ENCODE measurements at places on chromosomes 4 and X.

DNA sequence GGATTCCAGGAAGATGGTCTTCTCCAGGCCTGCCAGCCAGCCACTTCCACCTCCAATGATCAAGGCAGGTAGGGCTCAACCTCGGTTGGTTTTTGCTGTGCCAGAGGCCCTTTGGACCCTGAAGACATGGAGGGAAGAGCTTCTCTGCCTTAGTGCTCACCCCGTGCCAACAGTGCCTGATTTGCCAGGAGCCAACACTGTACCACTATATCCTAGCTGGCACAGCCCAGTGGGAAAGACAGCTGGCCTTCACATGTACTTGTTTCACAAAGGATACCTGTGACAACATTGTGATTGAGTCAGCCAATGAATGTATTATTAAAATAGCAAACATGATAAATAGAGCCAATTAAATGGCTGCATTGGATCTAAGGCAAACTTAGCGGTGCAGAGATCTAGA is 51.9 kb upstream of the PRPS1 start:
- DNase-seq: no peak

- DNase-seq: no peak
Measured at GRCh38 chrX:51931566-51932150, 38.2 kb downstream of the MAGED1 start.

DNA sequence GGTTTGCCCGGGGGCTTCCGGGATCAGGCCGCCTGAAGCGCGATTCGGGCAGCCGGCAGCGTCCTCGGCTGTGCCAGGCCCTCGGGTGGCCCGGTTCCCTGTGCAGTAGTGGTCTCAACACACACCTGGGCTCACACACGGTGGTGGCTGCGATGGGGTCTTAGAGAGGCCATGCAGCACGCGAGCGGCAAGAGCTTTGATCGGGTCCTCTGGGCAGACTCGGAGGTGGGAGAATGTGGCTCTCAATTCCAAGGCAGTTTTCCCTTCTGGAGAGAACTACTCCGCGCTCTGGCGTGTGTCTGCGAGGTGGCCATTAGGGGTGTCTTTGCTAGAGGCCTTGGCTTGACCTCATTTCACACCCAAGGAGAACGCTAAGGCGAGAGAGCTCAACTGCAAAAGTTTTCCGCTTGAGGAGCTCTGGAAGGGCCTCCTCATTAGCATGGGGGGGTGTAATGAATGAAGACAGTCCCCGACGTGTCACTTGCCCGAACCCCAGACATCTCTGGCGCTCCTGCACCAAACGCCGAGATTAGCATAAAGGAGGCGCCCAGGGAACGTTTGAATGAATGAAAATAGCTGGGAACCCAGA is 771 bp upstream of the RBPJ start:
- no peak for DNase-seq

DNA sequence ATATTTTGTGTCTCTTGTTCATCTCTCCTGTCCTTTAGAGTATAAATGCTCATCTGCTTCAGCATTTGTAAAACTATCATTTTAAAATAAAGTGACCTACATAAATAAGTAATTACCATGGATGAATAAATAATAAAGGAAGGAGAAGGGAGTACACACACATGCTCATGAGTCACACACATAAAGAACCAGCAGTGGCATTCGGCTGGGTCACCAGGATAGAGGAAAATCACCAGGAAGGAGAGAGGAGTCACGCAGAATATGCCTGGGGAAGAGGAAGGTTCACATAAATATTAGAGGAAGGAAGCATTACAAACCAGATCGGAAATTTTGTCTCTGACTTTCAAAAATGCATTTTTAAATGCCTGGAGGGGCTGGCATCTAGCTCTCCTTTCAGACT is 38.5 kb upstream of the MED14 start:
- DNase-seq: no peak

DNA sequence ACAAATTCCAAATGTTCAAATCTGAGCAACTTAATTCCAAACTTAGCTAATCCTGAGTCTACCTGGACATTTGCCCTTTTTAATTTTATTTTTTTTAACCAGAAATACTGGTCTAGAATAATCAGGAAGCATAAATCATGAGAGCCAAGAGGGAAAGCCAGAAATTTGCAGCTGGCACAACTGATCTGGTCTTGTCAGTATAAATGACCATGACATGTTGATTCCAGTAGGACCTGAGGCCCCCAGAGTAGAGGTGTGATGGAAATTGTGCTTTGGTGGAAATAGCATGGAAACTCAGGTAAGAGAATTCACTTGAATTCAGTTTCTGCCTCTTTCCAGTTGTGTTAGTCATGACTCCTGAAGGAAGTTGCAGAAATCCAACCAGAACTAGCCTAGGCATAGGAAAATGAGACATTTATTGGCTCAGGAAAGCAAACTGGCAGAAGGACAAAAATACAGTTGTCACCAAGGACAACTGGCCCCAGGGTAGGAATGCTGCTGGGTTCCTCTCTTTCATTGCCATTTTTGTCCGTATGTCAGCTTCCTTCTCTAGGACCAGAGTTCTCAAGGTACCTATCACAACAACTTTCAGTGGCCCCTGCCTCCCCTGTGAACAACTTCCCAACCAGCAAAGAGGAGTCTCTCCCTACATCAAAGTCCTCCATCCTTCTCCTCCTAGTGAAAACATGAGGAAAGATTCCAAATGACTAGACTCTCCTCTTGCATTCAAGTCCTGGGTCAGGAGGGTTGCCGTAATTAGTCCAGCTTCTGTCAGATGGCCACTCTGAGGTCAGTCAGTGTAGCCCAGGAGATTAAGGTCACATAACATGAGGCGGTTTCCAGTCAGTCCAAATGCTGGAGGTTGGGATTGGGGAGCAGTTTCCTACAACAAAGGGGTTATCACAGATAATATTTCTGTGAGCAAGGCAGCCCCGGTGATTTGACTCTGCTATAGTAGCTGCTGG is 29.3 kb upstream of the MYOZ2 start:
- no peak for DNase-seq

DNA sequence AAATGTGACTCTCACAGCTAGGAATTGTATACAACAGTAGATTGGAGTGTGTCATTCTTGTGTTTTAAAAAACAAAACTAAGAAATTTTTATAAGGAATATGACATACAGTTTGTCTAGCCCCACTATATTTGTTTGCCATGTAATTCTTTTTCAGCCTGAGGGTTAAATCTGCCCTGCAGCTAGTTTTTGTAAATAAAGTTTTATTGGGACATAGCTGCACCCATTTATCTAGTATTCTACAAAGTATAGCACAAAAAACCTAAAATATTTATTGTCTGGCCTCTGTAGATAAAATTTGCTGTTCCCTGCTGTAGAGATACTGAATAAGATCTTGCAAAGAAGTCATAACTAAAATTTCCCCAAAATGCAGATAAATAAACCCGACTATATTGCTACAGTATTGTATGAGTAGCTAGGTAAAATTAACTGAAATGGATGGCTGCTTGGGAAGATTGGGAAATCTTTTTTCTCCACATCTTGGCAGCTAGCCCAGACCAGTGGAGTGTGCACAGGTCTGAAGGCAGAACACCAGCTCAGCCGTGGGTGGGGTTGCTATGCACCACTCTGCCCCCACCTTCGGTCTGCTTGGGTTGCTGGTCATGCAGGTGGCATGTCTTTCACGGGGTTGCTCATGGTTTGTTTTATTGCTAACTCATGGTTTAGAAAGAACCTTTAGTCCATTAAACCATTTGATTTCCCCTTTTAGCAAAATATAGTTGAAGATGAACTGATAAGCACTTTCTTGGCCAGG is 127.9 kb downstream of the KLHL8 start:
- no peak for DNase-seq

GRCh38 chr4:122766950-122767349 is 34.4 kb downstream of the BBS12 start:
- DNase-seq: no peak

DNA sequence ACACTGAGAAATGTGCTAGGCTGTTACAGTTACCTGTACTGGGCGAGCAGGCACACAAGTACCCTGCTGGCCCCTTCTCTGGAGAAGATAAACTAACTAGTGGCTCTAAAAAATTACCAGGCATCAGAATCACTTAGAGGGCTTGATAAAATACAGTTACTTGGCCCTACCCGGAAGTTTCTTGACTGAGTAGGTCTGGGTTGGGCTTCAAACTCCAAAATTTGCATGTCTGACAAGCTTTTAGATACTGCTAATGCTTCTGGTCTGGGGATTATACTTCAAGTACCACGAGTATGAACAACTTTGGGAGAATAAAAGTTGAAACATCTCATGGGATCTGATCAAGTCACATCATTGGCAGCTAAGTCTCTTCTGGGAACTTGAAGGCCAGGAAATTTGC is 30.8 kb downstream of the CEP135 start:
- no peak for DNase-seq

GRCh38 chrX:119067023-119067739 is 5.6 kb upstream of the CT47C1 start:
- DNase-seq: no peak

DNA sequence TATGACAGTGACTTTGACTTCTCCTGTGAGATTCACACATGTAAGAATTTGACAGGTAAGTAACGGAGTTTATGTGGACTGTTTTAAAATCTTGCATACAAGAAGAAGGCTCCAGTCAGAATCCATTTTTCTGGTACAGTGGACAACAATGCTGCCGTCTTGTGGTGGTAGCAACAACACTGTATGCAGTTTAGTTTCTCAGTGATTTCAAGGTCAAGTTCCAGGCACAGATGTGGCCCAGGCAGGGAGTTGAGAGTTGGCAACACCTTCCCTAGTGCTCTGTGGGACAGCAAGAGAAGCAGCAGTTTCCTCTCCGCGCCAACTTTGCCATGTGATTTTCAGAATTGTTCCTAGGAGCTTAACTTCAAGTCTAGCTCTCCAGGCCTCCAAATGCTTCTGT is 56.0 kb upstream of the STPG2 start:
- no peak for DNase-seq

DNA sequence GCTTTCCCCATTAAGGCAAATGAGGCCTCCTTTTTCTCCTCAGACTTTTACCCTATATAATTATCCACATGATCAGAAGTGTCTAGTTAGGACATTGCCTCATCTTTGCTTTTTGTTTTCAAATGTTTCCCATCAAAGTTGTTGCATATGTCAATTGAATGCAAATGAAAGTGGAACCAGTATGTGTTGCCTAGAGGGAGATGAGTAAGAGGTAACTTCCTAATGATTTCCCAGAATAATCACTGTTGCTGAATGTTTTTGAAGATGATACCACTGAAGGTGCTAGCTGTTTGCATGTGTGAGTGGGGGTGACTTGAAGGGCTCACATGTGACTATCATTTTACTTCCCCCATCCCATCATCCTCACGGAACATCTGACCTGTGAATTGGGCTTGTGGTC is 33.9 kb downstream of the PAK3 start:
- no peak for DNase-seq

GRCh38 chr4:144948009-144948408 is 150.0 kb downstream of the ANAPC10 start:
- DNase-seq: no peak

DNA sequence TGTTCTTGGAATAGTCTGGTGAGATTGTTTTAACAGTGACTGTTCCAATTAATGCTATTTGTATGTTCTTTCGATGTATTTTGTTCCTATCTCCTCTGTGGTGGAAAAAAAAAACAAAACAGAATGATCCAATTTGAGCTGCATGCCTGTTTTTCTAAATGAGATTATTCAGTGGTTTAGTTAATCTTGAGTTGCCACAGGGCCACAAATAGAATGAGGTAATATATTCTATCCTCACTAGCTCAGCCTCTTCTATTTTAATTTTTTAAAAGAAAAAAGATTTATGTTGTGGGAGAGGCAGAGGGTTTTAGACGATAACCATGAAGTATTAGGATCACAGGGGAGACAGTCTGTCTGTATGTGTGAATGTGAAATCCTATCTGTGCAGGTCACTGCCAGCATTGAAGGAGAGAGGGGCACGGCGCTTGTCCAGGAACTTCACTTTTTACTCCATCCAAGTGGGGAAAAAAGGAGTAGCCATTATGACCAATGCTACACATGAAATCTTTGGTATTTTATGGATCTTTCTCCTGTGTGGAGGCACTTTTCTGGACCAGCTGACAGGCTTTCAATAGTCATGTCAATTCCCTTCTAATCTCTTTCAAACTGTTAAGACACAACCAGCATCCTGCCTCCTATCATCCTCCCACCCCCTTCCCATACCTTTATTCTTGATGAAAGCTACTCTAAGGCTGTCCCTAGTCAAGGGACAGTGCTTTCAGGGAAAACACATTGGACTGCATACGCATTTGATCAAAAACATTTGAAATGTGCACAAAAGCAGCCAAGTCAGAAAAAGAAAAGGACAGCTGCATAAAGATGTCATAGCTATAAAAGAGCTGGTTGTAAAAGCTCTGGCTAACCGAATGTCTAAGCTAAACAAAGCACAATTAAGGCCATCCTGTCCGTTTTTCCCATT is 1063.8 kb upstream of the INTU start:
- DNase-seq: no peak

- DNase-seq: no peak
Measured at GRCh38 chr4:98802770-98803198, 126.1 kb downstream of the EIF4E start.

DNA sequence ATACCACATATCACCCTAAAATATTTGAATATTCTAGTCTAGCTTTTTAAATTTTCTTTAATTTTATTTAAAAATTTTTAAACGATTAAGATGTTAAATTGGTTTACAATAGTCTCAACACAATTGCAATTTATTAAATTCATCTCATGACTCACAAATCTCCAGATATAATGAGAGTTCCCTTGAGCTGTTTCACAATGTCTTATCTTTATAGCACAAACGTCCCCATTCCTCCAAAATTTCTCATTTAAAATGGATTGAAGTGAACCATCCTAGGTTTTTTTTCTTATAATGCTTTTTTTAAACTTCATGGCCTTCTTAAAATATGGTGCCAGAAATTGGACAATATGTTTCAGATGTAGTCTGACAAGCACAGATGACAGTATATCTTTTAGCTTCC is 204.4 kb downstream of the GABRB1 start:
- DNase-seq: no peak

- DNase-seq: no peak
Measured at GRCh38 chr4:7638984-7639789, 204.5 kb upstream of the PSAPL1 start.

DNA sequence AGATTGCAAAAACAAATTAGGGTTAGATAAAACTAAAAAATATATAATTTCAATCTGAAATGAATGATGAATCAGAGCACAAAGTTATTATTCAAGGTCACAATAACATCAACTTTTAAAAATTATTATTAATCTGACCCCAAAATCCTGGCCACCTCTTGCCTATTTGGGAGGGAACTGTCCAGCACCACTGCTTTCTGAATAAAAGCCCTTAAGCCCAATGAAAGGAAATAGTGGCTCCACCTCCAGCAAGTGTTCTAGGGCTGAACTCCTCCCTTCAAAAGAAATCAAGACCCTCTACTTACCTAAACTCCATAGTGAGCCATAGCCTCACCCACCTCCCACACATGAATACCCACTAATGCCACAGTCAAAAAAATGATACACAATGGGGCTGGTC is 208.2 kb downstream of the PARM1 start:
- no peak for DNase-seq
